ENCODE measurements at places on chromosomes 1 and 21.

DNA sequence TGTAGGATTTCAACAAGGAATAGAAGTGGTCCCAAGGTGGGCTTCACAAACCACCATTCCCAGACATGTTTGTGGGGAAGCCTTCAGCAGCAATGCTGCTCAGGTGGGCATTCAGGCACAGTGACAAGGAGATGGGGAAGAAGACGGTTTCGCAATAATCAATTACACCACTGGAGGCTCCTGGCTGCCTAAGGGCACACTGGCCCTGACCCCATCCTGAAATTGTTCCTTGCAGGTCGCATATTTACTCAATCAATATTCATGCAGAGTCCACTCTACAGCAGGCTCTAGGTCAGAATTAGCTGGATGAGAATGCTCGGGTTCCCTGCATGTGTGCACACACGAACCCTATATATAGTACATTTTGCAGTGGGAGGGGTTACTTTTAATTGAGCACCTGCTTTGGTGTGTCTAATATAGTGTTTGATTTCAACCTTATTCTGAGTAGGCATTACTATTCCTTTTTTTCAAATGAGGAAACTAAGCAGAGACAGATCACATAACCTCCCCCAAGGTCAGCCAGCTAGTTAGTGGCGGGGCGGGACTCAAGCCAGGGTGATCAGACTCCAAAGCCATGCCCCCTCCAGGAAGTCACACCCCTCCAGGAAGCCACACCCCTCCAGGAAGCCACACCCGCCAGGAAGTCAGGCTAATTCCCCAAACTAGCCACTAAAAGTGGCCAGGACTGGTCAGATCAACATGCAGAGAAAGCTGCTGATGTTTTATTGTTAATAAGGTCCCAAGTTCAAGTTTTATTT, 106.5 kb downstream of the HLCS start:
- peak; percentile 77 for DNase-seq

- peak; percentile 77 for DNase-seq
Observed at GRCh38 chr1:9275567-9276034, 17.1 kb upstream of the SPSB1 start.

DNA sequence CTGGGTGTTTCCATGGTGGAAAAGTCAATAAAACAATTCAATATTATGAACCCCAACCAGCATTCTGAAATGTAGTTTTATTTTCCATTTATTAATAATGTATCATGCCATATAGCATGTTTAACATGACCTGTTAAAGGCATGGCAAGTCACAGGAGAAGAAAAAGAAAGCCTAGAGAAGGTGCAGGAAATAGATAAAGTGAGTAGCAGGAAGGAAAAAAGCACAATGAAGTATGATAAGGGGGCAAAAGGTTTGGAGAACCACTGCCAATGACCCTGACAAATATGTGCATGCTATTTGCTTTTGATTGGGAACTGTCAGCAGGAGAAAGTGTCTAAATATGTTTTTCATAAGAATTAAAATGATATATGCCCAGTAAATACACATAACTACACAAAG, 85.6 kb downstream of the HMCN1 start:
- no peak for DNase-seq

DNA sequence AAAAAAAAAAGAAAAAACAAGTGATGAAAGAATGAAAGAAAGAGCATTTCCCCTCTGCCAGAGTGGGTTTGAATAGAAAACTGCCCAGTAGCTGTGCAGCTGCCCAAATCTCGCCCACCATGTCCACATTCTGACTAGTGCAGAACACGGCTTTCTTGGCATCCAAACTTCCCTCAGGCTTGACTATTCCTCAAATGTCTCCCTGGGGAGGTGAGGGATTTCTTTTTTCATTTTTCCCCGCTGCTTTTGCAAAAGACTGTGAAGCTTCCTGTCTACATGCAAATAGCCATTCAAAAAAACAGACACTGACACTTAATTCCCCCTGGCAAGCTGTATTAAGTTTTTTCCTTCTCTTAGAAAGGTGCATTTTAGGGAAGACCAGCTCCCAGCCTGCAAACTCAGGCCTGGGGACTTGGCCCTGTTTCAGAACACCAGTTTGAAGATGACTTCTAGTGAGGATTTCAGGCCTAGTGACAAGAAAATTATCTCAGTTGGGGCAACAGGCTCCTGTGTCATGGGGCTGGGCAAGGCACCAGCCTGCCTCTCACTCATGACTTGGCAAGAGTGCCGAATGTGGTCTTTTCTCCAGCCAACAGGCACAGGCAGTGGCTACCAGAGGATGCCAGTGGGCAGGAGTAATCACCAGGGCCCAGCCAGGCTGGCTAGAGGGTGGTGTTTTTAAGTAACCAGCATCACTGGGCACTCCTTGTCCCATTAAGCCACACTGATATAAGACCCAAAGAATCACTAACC, 178.1 kb upstream of the NFIA start:
- DNase-seq: no peak

DNA sequence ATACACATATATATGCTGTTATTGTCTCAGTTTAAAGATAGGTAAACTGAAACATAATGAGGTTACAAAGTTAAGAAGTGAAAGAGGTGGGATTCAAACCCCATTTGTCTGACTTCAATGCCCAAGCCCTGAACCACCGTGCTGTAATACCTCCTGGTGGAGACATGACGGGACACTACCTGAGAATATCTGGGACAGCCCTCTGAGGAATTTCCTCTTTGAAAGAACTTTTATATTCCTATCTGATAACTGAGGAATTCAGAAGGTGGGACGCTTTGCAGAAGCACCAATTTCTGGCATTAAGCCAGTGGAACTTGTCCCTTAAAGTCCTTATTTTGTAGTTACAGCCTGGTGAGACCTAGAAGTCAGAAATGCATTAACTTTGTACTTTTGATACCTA, 32.1 kb upstream of the FASLG start:
- DNase-seq: no peak

GRCh38 chr1:59692591-59692990, 122.2 kb upstream of the HOOK1 start:
- DNase-seq: no peak

GRCh38 chr21:36697060-36697850, 1.7 kb upstream of the SIM2 start:
- DNase-seq: no peak

- DNase-seq: no peak
Observed at GRCh38 chr1:40679165-40679953, 12.1 kb upstream of the NFYC start.

DNA sequence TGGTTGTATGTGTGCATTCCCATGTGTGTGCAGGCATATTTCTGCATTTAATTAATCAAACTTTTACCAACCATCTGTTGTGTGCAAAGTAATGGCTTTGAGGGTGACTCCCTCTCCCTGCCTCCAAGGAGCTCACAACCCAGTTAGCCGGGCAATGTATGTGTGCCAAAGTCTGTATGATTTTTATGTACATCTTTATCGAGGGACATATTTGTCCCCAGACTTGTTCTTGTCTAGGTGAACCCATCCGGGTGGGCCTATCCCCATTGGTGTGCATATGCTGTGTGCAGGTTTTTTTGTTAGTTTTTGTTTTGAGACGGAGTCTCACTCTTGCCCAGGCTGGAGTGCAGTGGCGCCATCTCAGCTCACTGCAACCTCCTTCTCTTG, 1.8 kb downstream of the SYTL1 start:
- DNase-seq: no peak

GRCh38 chr1:78231477-78231876, 185.7 kb downstream of the GIPC2 start:
- DNase-seq: no peak

DNA sequence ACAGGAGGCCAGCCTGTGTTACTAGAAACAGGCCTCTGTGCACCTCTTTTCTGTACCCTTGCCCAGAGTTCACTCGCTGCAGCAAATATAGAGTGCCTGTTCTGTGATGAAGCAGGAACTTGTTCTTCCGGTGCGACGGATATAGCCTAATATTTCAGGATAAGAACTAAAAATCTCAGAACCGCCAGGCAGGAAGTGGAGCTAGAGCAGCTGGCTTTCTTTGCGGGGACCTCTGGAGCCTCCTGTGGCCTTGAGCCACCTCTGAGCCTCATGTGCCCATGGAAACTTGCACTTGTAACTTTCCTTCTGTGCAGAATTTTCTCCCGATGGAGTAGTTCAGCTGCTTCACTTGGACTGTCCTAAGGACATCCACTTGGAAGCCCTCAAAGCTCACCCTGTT, 44.5 kb upstream of the VAMP3 start:
- DNase-seq: no peak

DNA sequence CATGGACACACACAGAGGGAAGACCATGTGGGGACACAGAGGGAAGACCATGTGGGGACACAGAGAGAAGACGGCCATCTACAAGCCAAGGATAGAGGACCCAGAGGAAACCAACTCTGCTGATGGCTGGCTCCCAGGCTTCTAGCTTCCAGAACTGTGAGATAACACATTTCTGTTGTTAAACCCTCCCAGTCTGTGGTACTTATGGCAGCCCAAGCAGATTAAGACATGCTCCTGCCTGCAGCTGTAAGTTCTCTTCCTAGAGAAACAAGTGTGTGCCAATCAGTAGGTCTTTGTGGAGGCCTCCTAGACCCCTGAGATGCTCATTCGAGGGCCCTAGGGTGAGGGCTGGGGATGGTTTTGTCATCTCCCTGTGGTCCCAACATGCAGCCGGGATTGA, 2.7 kb downstream of the AGT start:
- no peak for DNase-seq

Data from H54 (cell line).